Hepatocyte (in vitro differentiated cells): ENCODE measurements at places on chromosomes 13 and 19.

- DNase-seq: no peak
Observed at GRCh38 chr13:39144391-39144790, 106.1 kb downstream of the NHLRC3 start.

DNA sequence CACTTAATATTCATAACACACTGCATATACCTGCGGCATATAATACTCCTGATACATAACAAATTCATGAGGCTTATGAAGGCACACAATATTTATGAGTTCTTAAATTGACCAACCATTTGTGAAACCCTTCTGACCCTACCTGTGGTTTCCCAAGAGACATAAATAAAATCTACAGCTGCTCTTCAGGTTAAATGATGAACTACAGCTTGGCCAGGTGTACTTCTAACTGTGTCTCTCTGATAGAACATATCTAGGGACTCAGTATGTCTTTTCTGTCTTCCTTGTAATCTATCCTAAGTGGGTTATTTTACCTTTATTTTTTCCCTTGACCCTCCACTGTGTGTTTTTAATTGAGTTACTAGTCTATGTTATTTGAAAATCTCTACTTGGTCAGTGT is 189.9 kb upstream of the UFM1 start:
- DNase-seq: no peak

- peak; percentile 46 for DNase-seq
Observed at GRCh38 chr19:58407658-58408151, 744 bp upstream of the ZNF584 start.

DNA sequence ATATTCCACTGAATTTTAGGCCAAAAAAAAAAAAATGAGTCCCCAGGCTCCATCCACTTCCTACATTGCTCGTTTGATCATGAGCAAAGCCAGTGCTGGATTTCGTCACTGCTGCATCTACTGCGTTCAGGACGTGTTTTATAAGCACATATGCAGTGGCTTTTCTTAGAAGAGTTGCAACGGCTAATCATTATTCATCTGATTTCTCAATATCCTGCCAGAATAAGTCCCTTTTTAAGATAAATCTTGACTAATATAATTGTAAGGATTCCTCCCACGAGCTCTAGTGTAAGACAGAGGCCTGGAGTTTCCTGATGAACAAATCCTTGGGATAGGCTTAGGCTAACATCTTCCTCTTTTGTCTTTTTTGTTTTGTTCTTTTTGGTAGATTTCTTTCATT is 19.5 kb downstream of the FAM124A start:
- DNase-seq: no peak

DNA sequence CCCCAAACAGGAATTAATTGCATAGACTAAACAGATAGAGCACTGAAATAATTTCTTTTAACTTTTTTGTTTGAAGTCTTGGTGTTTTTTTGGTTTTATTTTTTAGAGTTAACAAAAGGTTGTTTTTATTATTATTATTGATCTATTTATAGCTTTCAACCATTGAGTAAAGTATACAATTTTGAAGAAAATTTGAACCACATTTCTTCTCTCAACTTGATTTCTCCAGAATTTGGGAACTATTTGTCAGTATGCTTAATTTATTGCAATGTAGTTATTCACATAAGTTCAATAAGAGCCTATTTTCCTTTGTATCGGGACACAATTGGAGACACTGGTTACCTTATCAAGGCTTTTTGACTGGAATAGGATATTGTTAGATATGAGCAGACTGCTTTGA is 1045.6 kb upstream of the PCDH9 start:
- no peak for DNase-seq
